ENCODE measurements at places on chromosomes 7 and 10.

DNA sequence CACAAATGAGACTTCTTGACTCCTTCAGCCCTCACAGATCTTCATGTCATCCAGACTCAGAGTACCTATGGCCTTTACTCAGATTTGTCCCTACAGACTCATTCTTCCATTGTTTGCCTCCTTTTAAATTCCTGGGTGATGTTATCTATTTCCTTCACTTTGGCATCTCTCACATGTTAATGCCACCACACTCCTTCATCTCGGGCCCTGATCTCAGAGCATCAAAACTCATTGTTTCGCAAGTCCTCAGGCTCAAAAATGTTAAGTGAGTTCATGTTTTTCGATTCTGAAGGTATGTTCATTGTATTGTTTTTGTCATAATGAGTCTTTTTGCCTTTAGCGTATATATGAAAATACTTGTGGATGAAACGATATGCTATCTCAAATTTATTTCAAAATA lies 62.3 kb upstream of the AHR start:
- no peak for DNase-seq

- DNase-seq: no peak
Observed at GRCh38 chr10:421170-421569, 268.3 kb downstream of the DIP2C start.

DNA sequence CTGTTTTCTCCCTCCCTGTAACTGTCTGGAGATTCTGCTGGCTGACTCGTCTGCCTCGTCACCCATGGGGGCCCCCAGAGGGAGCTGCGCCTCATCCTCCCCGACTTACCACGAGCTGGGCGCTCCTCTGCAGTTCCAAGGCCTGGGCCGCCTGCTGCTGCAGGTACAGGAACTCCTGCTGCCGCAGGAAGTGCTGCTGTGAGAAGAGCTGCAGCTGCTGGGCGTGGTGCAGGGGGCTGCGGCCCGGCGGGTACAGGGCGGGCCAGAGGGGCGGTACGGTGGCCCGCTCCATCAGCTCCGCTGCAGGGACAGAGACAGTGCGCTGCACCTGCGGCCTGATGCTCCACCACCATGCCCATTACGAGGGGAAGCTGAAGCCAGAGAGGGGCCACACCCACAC lies 47.7 kb downstream of the TNRC18 start:
- no peak for DNase-seq

- no peak for DNase-seq
Observed at GRCh38 chr10:63718006-63718405, 196.8 kb downstream of the REEP3 start.

DNA sequence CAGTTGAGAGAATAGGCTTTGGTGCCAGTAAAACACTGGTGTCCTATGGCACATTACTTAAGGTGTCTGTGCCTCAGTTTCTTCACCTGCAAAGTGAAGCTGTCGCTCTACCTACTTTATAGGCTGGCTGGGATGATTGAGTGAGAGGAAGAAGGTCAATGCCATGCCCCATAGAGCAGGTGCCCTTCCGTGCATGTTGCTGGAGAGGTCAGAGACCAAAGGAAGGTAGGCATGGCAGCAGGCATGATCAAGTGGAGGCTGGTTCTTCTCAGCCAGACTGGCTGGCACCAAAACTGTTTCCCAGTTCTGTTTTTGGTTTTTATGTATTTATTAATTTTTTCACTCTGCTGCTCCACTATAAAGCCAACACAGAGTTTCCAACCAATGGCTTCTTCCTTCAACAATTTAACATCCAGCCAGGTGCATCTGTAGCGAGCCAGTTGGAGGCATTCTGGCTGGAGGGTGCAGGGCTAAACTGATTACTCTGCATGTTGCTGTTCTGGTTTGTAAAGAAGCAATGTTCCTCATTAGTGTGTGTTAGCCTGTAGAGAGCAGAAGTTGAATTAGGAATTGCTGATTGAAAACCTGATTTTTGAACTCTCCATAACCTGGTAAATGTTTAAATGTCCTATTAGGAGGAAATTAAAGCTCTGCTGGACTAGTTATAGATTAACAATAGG lies 144.3 kb upstream of the TNS3 start:
- no peak for DNase-seq

DNA sequence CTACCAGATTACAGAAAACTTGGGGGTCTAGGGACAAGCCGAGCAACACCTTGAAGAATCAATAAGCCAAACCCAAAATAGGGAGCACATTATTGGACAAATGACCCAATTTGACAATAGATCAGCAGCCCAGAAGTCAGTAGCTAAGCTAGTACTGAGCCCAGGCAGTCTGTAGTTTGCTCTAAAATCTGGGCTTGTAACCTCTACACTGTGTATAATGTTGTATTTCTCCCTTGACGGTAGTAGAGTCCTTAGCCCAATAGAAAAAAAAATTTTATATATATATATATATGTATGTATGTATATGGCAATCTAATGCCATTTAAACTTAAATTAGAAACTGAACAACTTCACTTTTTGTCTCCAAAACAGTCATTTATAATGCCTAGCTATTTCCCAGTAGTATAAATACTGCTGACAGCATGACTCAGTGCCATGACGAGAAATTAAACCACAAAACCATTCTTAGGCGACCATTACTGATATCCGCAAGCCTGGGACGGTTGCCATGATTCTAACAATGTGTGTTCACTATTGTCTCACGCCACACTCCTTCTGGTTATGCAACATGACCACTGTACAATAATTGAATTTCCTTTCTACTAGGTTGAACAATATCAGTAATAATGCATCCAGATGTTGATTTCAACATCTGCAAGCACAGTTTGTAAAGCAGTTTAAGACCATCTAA lies 110.5 kb downstream of the IPMK start:
- no peak for DNase-seq

GRCh38 chr10:33132626-33133025 lies 174.6 kb upstream of the ITGB1 start:
- no peak for DNase-seq

DNA sequence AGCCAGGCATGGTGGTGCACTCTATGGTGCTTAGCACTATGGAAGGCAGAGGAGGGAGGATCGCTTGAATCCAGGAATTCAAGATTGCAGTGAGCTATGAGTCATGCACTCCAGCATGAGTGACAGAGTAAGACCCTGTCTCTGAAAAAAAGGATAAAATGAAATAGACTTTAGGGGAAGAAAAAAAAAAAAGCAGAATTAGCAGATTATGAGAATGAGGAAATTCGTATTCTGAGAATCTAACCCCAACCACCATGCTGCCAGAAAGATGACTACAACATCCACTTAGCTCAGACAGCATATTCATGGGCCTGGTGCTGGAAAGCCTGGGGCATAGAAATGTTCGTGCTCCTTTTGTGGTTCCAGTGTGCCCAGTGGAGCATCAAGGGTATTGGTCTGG lies 63.3 kb downstream of the TMEM26 start:
- no peak for DNase-seq

GRCh38 chr10:72761498-72761897 lies 69.6 kb downstream of the MCU start:
- DNase-seq: no peak

- DNase-seq: no peak
Observed at GRCh38 chr10:83603708-83604107, 535.6 kb upstream of the GHITM start.

- no peak for DNase-seq
Observed at GRCh38 chr7:21618706-21619105, 75.9 kb downstream of the DNAH11 start.

DNA sequence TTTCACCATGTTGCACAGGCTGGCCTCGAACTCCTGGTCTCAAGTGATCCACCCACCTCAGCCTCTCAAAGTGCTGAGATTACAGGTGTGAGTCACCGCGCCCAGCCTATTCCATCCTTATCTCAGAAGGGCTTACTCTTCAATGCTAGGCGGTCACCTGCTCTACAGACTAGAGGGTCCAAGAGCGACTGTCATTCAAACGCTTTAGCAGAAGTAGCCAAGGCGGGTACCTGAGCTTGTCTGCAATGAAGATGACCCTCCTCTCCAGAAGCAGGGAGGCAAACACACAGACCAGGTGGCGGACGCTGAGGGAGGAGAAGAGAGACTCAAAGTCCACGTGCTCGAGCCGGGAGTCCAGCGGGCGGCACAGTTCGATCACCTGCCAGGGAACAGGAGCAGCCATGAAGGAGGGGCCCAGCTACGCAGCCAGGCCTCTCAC lies 65.1 kb upstream of the MKRN1 start:
- DNase-seq: no peak
